Mesenteric fat pad (tissue), 1 donor: ENCODE measurements at places on chromosomes 6 and 20. TPM values are rescaled to one million over a fixed set of nuclear protein-coding genes. Genes with fewer than 3 reads are reported as not detected.

The HCRTR2 gene
- not detected for total RNA-seq

The CEBPB gene
- 434 TPM for total RNA-seq

DNA sequence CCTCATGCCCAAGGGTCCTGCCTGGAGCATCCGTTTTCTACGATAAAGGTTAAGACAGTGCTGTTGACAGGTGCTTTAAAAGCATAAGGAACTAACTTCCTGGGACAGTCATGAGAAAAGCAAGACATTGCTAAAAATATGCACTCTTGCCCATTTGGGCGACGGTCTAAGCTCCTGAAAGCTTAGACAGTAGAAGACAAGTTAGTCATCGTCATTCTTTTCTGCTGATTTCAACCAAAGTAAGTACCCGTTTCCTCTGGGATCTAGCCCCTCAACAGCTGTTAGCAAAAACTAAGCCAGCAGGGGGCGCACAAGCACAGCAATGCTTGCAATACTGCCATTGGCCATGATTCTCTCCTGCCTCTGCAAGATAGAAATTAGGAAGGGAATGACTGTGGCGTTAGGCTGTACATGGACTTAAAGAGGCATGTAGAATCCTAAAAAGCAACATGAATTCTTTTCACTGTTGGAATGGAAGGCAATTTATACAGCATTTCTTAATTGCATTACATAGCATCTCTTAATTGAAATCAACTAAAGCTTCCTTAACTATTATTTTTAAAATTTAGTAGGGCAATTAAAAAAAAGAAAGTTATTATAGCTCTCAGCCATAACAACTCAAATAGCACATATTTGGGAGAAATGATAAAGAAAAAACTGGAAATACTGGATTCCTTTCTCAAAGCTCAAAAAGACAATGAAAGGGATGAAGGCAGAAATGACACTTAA lies 147.8 kb upstream of the RALGAPA2 start:
- peak; percentile 93 for DNase-seq

The EPHA7 gene
- 0.10 TPM for total RNA-seq

DNA sequence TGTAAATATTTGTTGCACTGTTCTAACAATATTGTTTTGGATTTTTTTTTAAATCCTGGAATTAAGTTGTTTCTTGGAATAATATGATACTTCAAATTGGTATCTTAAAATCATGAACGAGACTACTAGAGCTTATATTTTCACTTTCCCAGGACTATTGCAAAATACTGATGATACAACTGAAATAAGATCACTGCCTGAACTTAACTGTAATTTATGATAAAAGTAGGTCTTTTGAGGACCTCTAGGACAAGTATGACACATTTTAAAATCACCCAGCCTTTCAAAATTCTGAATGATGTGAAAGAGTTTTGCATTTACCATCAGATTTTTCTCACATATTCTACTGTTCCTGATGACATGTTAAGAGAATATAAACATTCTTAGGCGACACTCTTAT lies 8.6 kb upstream of the UBE2J1 start:
- DNase-seq, result no peak

- peak; percentile 51 for DNase-seq
Observed at GRCh38 chr20:23582293-23582692, 14.0 kb upstream of the CST9L start.

The RFX6 gene
- total RNA-seq, result not detected

DNA sequence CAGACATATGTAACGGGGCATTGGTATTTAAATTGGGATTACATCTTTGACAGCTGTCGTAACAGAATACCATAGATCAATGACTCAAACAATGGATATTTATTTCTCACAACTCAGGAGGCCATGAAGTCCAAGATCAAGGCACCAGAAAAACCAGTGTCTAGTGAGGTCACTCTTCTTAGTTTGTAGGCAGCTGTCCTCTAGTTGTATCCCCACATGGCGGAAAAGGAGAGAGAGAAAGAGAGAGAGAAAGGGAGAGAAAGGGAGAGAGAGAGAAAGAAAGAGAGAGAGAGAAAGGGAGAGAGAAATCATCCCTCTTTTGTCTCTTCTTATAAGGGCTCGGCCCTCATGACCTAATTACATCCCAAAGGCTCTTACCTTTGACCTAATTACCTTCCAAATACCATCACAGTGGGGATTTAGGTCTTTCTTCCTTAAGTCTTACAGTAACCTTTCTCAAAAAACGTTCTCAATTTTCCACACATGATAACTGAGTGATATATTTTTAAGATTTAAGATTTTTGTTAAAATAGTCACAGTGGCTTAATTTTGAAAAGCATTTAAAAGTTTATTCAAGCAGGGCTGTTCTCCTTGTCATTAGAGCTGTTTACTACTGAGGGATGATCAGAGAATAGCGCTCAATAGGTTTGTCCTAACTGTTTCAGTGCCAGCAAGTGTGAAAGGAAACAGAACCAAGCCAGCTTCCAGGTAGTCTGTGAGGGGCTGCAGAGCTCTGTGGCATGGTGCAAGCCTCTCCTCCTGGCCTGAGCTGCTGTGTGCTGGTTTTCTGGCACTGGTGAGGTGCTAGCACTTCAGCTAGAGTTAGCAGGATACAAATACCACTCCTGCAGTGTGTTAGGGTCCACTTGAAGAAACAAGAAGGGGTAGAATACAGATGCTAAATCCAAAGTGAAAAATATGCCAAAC lies 79.0 kb downstream of the IMPG1 start:
- DNase-seq, result no peak

GRCh38 chr6:169571123-169571962 lies 130.5 kb downstream of the WDR27 start:
- DNase-seq, result no peak

The NRSN1 gene
- not detected for total RNA-seq

DNA sequence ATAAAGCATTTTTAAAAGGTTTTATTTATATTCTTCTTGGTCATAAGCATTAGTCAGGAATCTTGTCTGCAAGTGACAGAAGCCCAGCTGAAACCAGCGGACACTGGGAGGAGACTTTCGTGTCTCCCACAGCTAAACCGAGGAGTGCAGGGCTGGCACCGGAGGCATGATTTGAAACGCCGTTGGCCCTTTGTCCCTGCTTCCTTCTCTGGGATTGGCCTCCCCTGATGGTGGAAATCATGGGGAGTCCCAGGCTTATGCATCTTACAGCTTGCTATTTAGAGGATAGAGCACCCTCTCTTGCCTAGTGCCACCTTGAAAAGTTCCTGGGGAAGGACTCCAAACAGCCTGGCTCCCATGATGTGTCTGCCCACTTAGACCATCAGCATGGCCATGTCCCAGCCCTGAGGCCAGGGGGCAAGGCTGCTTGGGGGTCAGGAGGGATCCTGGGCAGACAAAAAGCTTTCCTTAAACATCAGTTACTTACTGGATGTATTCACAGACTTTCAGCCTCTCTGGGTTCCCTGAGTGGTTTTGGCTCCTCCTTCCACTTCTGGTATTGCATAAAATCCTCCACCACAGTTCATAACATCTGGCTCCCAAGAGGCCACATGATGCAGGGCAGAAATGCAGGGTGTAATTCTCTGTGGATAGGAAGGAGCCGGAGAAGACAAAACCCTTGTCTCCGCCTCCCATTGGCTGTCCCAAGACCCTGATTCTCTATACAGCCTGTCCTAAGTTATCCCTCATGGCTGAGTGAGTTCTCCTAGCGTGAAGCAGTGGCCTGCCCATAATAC lies 49.3 kb upstream of the INSM1 start:
- no peak for DNase-seq

The ABT1 gene
- total RNA-seq, result 12.0 TPM

- DNase-seq, result no peak
Observed at GRCh38 chr6:135738636-135739035, 112.9 kb upstream of the PDE7B start.

GRCh38 chr6:142906945-142907470 lies 38.0 kb downstream of the HIVEP2 start:
- DNase-seq, result no peak

GRCh38 chr20:58715801-58716475 lies 23.3 kb downstream of the NPEPL1 start:
- DNase-seq, result peak; percentile 69

- DNase-seq, result no peak
Observed at GRCh38 chr6:169799474-169799926, 48.1 kb downstream of the ERMARD start.

The KCNB1 gene
- 43.0 TPM for total RNA-seq

DNA sequence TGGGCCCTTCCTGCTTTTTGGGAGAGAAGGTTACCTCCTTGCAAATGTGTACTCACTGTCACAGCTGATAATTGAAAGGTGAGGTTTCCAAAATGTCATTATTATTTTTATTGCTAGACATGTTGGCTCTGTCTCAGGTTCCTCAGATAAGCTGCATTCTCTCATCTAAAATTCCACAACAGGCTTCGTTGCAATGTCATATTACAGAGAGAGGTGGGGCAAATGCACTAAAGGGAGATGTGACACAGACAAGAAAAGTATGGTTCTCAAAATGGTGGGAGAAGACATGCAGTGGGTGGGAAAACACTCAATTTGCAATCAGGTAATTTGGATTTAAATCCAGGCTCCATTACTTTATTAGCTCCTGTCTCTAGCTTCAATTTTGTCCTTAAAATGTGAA lies 256.4 kb upstream of the POU3F2 start:
- DNase-seq, result no peak

- no peak for DNase-seq
Observed at GRCh38 chr20:50169329-50169823, 15.9 kb upstream of the PEDS1 start.

The C20orf144 gene
- not detected for total RNA-seq

The CLPSL2 gene
- total RNA-seq, result not detected

- DNase-seq, result no peak
Observed at GRCh38 chr6:87181903-87182302, 26.5 kb downstream of the ZNF292 start.

- DNase-seq, result no peak
Observed at GRCh38 chr20:24733416-24733815, 215.7 kb upstream of the CST7 start.

DNA sequence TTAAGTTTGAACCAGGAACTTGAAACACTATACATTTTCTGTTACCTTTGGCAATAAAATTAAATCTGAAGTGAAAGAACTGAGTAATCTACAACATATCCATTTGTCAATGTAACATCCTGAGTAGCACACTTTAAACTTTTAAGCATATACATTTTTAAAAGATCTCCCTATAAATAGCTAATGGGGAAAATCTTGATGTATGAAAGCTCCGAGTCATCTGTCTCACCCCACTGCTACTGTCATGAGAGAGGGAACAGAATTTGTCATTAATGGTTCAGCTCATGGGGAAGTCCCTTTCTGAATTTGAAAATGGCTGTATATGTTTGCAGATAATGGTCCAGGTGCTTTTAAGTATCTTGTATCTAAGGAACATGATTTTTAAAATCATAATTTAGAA lies 55.2 kb upstream of the NOX3 start:
- DNase-seq, result no peak

DNA sequence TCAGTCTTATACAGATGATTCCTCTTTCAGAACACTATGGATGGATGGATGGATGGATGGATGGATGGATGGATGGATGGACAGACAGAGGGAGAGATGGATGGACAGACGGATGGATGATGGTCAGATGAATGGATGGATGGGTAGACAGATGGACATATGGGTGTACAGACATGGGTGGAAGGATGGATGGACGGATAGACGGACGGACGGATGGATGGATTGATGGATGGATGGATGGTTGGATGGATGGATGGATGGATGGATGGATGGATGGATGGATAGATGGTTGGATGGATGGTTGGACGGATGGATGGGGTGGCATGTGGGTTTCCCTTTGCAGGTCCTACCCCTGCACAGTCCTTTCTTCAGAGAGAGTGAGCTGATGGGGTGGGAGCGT lies 320.7 kb downstream of the CDH4 start:
- no peak for DNase-seq

DNA sequence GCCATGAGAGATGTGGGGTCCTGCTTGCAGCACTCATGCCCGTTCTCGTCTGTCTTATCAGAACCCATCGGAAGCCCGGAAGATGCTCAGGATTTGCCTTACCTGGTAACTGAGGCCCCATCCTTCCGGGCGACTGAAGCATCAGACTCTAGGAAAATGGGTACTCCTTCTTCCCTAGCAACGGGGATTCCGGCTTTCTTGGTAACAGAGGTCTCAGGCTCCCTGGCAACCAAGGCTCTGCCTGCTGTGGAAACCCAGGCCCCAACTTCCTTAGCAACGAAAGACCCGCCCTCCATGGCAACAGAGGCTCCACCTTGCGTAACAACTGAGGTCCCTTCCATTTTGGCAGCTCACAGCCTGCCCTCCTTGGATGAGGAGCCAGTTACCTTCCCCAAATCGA lies 8.3 kb downstream of the PI16 start:
- DNase-seq, result no peak

The CCR6 gene
- total RNA-seq, result not detected

DNA sequence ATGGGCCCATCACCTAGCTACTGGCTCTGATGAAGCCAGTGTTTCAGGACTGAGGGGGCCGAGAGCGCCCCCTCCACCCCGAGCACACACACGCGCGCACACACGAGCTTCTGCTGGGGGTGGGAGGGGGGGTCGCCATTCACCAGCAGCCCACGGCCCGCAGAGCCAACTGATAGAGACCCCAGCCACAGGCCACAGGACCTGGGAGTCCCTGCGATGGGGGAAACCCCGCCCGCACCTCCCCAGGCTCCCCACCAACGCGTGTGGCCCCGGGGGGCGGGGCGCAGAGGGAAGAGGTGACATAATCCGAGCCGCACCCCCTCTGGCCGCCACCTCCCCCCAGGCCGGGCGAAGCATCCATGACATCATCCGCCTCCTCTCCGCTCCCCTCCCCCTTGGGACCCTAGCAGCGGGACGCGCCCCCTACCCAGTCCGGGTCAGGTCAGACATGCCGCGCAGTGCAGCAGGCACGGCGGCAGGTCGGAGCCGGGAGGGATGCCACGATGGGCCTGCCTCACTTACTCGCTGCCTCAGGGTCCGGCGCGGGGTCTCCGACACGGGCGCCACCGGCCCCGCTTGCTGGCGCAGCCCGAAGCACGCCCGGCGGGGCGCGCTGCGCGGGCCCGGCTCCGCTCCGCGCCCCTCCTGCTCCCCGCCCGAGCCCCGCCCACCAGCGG lies at the start of gene LZTS3:
Gene LZTS3 (minus strand): TSS at position 617 of the 677 bp plus-strand sequence. CDS start 6,386 bp downstream, outside the sequence.
- no peak for DNase-seq

GRCh38 chr20:48107560-48107959 lies 322.3 kb upstream of the SULF2 start:
- no peak for DNase-seq

- DNase-seq, result no peak
Observed at GRCh38 chr6:63295553-63296194, 24.1 kb downstream of the LGSN start.

DNA sequence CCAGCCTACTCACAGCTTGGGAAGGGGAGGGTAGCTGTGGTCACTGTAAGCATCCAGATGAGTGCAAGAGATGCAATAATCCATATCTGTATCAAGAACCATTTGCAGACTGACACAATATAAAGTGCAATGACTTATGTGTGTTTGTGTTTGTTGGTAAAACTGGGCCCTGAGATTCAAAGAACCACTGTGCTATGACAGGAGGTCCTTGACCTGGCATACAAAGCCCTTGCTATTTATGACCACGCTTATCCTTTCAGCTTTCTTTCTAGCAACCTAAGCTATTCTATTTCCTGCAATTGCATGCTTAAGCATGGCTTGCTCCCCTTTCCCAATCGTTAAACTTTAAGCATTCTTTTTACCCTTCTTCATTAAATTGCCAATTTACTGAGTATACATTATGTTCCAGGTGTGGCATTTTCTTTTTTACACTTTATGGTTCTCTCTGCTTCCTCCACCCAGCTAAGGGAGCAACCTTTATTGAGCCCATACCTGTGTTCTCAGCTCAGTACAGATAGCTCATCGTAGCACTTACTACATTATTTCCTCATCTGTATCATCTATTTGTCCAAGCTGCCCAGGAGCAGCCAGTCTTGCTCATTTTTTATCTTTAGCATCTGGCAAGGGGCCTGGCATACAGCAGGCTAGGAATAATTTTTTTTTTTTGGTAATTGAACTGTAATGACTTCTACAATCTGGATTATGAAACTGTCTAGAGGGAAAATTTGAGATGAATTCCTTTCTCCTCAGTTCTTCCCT lies 3.5 kb downstream of the MCUR1 start:
- DNase-seq, result no peak
